ENCODE measurements at places on chromosomes 2 and 18. TPM values are rescaled to one million over a fixed set of nuclear protein-coding genes. Genes with fewer than 3 reads are reported as not detected.

The IL1RL1 gene
- total RNA-seq = not detected

The CYB5A gene
- 154 TPM for total RNA-seq

The NOL4 gene
- total RNA-seq = 2.6 TPM

The SULT1C2 gene
- 1.9 TPM for total RNA-seq

The EFR3B gene
- total RNA-seq = 8.8 TPM

The TUBB6 gene
- 126 TPM for total RNA-seq

The XDH gene
- 1.2 TPM for total RNA-seq

The GRHL1 gene
- total RNA-seq = 3.6 TPM

The HJURP gene
- total RNA-seq = 56.6 TPM

DNA sequence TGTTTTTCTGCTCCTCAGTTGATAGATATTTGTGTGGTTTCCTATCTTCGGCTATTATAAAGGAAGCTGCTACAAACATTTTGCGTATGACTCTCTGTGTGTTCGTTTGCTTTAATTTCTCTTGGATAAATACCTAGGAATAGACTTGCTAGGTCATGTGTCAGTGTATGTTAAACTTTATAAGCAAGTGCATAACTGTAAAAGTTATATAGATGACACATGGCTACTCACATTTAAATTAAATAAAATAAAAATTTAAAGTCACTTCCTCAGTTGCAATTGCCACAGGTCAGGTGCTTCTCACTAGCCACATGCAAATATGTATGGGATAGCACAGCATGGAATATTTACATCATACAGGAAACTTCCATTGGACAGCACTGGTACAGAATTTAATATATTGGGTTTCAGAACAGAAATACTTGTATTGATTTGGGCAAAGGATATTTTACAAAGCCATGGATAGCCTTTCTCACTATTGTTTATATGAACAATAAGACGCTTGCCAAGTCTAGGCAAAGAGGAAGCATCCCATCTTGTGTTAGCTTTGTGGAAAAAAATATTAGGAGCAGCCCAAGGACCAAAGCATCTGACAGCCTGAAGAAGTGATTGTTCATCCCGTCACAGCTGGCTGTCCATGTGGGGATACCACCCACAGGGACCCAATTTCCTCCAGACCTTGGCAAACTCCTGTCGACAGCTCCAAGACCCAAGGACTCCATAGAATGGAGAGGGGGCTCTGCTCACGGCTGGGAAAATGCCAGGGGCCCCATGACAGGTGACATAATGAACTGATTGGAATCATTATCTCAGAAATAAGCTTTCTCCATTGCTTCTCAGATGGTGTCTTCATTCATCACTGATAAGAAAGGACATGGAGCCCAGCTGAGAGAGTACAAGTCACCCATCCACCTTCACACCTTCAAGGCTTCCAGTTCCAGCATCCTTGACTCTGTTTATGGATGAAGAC, 196.7 kb downstream of the SH3BP4 start:
- H3K36me3 ChIP-seq = no peaks in the 10 kb centered on the region
- no peak overlapping the region for H3K4me3 ChIP-seq
- no peak for DNase-seq
- H3K27ac ChIP-seq = no peak overlapping the region
- no peaks in the 10 kb centered on the region for H3K27me3 ChIP-seq
- no peaks in the 10 kb centered on the region for H3K4me1 ChIP-seq

GRCh38 chr2:223563462-223563861, 38.7 kb downstream of the SCG2 start:
- no peaks in the 10 kb centered on the region for H3K27me3 ChIP-seq
- H3K4me1 ChIP-seq = no peaks in the 10 kb centered on the region
- H3K36me3 ChIP-seq = no peaks in the 10 kb centered on the region
- DNase-seq = no peak

DNA sequence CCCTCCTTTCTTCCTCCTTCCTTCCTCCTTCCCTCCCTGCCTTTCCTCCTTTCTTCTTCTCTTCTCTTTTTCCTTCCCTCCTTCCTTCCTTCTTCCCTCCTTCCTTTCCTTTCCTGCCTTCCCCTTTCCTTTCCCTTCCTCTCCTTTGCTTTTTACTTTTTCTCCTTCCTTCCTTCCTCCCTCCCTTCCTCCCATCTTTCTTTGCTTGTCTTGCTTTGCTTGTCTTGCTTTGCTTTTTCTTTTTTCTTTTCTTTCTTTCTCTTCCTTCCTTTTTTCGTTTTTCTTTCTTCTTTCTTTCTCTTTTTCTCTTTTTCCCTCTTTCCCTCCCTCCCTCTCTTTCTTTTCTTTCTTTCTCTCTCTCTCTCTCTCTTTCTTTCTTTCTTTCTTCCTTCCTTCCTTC, 113.0 kb downstream of the NYAP2 start:
- no peaks in the 10 kb centered on the region for H3K4me1 ChIP-seq
- no peak overlapping the region for H3K4me3 ChIP-seq
- no peaks in the 10 kb centered on the region for H3K36me3 ChIP-seq
- DNase-seq = no peak
- no peaks in the 10 kb centered on the region for H3K27me3 ChIP-seq
- H3K27ac ChIP-seq = no peak overlapping the region

- no peaks in the 10 kb centered on the region for H3K36me3 ChIP-seq
- no peak overlapping the region for H3K4me3 ChIP-seq
- DNase-seq = no peak
- H3K27ac ChIP-seq = no peak overlapping the region
- H3K27me3 ChIP-seq = no peaks in the 10 kb centered on the region
These were observed 79.2 kb upstream of the COL5A2 start for GRCh38 chr2:189258616-189259365.

GRCh38 chr2:20008703-20009102, 3.8 kb downstream of the MATN3 start:
- no peak overlapping the region for H3K27ac ChIP-seq
- H3K27me3 ChIP-seq = peaks cover 12% of the 10 kb centered on the region
- H3K36me3 ChIP-seq = no peaks in the 10 kb centered on the region

DNA sequence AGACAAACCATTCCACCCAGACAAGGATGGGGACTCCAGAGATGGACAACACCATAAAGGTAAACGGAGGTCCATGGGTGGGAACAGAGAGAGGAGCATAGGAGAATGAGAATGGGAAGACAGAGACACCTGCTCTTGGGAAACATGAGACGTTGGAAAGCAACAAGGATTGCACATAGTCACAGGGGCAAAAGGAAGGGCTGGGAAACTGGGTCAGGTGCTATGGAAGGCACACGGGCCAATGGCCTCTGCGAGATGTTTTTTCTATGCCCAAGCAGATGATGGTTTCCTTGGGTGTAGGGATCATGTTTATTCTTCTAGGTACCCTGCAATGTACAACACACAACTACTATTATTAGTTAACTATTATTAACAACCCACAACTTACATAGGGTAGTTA, 143.6 kb upstream of the AGAP1 start:
- H3K36me3 ChIP-seq = no peaks in the 10 kb centered on the region
- no peak overlapping the region for H3K4me3 ChIP-seq
- no peaks in the 10 kb centered on the region for H3K4me1 ChIP-seq
- no peaks in the 10 kb centered on the region for H3K27me3 ChIP-seq

DNA sequence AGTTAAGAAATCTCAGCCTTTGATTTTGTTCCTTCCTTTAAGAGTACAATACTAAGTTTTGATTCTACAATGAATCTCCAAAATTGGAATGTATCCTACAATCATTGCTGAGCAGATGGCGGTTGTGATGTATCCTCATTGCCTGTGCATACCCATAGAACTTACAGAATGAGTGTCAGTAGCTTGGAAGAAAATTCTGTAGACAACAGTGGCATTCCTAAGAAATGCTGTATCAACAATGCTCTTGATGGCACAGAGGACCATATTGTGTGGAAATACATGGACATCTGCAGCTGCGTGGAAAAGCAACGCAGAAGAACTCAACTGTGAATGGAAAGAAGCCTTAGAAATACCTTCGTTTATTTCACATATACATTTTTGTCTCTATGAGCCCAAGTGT, 30.2 kb downstream of the GAREM1 start:
- H3K27me3 ChIP-seq = no peaks in the 10 kb centered on the region
- no peak overlapping the region for H3K27ac ChIP-seq
- no peaks in the 10 kb centered on the region for H3K4me1 ChIP-seq
- no peak overlapping the region for H3K4me3 ChIP-seq

DNA sequence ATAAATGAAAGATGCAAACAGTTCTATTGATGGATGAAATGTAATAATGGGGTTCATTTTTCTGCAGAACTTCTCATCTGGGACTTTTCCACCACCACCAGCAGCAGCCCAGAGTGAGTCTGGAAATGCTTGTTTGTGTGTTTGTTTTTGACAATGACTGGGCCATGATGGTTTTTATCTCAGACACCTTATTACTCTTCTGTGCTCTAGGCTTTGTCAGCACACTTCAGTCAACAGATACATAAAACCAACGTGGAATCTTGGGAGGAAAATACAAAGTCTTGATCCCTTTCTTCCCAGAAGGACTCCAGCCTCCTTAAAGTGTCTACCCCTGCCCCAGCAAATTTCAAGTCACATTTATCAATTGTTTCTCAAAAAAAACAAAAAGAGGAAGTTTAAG, 134.0 kb downstream of the MREG start:
- H3K36me3 ChIP-seq = no peaks in the 10 kb centered on the region
- no peak overlapping the region for H3K4me3 ChIP-seq
- no peak overlapping the region for H3K27ac ChIP-seq
- H3K4me1 ChIP-seq = no peaks in the 10 kb centered on the region
- no peak for DNase-seq
- no peaks in the 10 kb centered on the region for H3K27me3 ChIP-seq

- no peak overlapping the region for H3K4me3 ChIP-seq
- no peaks in the 10 kb centered on the region for H3K27me3 ChIP-seq
These were observed 564.6 kb upstream of the PKDCC start for GRCh38 chr2:41483226-41483625.

DNA sequence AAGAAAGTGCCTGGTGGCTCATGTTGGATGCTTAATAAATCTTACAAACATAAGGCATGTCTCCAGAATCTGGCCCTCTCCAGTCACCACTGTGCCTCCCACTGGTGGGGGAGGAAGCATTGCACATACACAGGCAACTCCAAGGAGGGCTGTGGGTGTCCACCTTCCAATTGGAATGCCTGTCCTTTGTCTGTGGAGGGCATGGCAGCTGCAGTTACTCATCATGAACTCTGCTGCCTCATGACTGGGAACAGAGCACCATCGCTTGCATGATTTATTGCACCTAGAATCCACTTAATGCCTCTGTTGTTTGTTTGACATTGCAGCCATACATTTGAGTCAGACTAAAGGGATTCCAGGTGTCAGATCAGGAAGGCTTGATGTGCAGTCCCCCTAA, 278.9 kb downstream of the PRKCE start:
- H3K4me1 ChIP-seq = no peaks in the 10 kb centered on the region
- H3K27me3 ChIP-seq = no peaks in the 10 kb centered on the region
- no peak overlapping the region for H3K27ac ChIP-seq
- no peak overlapping the region for H3K4me3 ChIP-seq

DNA sequence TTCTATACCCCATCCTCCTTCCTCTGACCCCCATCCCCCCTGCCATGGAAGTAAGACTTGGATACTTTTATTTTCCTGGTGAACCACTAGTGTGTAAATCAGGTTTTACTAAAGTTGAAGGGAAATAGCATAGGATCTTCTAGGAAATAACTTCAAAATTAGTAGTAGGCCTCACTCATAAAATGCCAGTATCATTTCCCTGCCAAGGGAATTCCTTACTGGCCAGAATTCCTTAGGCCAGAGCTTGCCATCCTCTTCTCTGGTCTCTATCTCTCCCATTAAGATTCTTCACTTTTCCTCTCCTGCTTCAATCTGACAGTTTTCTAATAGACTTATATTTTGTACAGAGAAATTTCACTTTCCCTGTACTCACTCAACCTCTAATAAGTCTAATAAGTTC, 322.8 kb upstream of the TANK start:
- no peak overlapping the region for H3K27ac ChIP-seq
- no peaks in the 10 kb centered on the region for H3K36me3 ChIP-seq
- H3K4me3 ChIP-seq = no peak overlapping the region
- no peak for DNase-seq
- no peaks in the 10 kb centered on the region for H3K4me1 ChIP-seq

DNA sequence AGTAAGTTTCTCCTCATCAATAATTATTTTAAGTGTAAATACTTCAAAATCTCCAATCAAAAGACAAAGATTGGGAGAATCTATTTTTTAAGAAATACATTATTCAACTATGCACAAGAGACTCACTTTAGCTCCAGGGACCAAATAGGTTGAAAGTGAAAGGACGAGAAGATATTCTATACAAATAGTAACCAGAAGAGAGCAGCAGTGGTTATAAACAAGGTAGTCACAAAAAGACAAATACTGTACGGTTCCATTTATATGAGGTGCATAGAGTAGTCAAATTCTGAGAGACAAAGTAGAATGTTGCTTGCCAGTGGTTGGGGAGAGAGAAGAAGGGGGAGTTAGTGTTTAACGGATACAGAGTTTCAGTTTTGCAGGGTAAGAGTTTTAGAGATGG, 69.8 kb downstream of the POU3F3 start:
- no peak overlapping the region for H3K4me3 ChIP-seq
- H3K27me3 ChIP-seq = no peaks in the 10 kb centered on the region
- no peaks in the 10 kb centered on the region for H3K36me3 ChIP-seq
- no peak overlapping the region for H3K27ac ChIP-seq
- no peak for DNase-seq
- no peaks in the 10 kb centered on the region for H3K4me1 ChIP-seq

- H3K4me3 ChIP-seq = no peak overlapping the region
- no peaks in the 10 kb centered on the region for H3K27me3 ChIP-seq
- no peak for DNase-seq
- H3K27ac ChIP-seq = no peak overlapping the region
- H3K4me1 ChIP-seq = no peaks in the 10 kb centered on the region
These were observed 584.8 kb downstream of the MBD2 start for GRCh38 chr18:53639687-53640086.

DNA sequence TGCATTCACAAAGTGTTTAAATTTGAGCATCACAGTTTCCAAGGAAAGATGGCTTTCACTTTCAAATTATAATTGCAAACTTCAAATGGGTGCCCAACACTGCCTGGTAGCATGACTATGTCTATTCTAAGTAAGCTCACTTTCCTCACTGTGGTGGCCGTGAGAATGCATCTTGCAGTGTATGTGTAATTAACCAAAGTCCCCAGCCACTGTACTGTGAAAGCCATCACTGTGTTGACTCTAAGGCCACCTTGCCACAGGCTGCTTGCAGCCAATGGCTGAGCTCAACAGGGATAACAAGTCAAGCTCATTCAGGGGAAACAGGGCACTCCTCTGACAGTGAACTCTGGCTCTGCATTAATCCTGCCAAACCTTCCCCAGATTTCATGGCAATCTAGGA, 43.3 kb upstream of the LGALSL start:
- no peaks in the 10 kb centered on the region for H3K36me3 ChIP-seq
- H3K4me1 ChIP-seq = peaks cover 2% of the 10 kb centered on the region
- H3K4me3 ChIP-seq = no peak overlapping the region
- H3K27me3 ChIP-seq = no peaks in the 10 kb centered on the region

DNA sequence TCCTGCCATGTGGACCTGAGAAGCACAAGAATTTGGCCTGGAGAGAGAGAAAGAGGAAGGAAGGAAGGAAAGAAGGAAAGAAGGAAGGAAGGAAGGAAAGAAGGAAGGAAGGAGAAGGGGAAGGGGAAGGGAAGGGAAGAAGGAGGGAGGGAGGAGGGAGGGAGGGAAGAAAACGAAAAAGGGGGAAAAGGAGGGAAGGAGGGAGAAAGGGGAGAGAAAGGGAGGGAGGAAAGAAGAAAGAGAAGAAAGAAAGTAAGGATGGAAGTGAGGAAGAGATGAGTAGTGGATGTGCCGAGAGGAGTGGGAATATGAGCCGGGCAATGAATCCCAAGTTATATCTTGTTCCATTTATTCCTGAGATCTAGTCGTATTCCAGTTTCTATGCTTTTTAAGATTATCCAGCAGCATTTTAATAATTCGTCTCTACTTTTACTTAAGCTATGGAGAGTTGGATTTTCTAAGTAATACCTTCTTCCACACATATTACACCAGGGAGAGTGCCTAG, 247.8 kb downstream of the TDRD15 start:
- no peaks in the 10 kb centered on the region for H3K4me1 ChIP-seq
- no peak overlapping the region for H3K27ac ChIP-seq
- DNase-seq = no peak
- H3K36me3 ChIP-seq = no peaks in the 10 kb centered on the region
- no peak overlapping the region for H3K4me3 ChIP-seq
- no peaks in the 10 kb centered on the region for H3K27me3 ChIP-seq

Measured in H1 (cell line).